ENCODE measurements at places on chromosomes 2 and 18.

GRCh38 chr2:24122366-24123194 is 554 bp downstream of the PFN4 start:
- DNase-seq = no peak

DNA sequence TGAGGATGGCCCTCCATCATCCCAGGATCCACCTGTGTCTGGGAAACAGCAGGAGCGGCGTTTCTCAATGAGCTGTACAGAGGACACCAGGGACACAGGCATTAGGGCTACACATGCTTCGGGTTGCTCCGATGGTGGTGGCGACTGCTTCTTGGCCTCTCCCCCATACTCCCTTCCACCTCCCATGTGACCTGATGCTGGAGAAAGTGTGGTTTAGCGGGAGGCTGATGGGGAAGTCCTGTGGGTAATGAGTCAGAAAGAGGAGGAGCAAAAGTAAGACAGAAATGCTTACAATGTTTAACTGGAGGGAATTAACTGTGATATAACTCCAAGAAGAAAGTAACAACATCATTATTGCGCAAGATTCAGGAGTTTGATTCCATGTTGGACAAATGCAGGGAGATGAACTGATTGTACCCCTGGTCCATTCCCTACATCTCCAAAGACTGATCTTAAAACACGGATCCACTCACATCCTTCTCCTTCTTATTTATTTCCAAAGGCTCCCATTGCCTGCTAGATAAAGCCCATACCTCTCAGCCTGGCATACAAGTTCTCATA is 186.6 kb downstream of the NRP2 start:
- no peak for DNase-seq

DNA sequence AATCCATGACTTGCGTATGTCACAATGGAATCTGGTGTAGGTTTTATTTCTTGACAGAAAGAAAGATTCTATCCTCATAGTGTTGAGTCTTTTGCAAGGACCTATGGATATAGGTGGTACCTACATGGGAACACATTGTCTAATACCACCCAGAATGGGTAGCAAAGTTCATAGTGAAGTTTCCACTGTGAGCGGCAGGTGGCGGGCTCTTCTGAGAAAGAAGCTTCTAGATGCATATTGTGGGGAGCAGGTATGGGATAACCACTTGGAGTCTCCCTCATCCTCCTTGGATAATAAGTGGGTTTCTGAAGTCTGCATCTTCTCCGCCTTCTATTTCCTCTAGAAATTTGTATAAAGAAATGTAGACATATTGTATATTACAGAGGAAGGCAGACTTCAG is 44.9 kb downstream of the LINC00305 start:
- DNase-seq = no peak

GRCh38 chr2:144517866-144518747 is 1.8 kb downstream of the ZEB2 start:
- DNase-seq = no peak

GRCh38 chr2:165897074-165897473 is 56.5 kb downstream of the TTC21B start:
- no peak for DNase-seq

All from NCI-H446 treated with DMSO at 0.1 percent for 48 hours (cell line).